ENCODE measurements at places on chromosomes 5 and 9. TPM values are rescaled to one million over a fixed set of nuclear protein-coding genes. Genes with fewer than 3 reads are reported as not detected.

GRCh38 chr9:112174965-112175795 lies at the start of gene SUSD1:
Gene SUSD1, minus strand, starts transcription at chr9:112175297. Its CDS starts 62 bp downstream, at chr9:112175235.
- peak; percentile 26 for DNase-seq

The PCDHGA3 gene
- not detected for total RNA-seq

The PPIC gene
- not detected for total RNA-seq

- DNase-seq = no peak
Measured at GRCh38 chr9:69579760-69580581, 92.2 kb downstream of the APBA1 start.

The PCAT7 gene
- not detected for total RNA-seq

- no peak for DNase-seq
Measured at GRCh38 chr5:69489246-69489645, 3.3 kb upstream of the OCLN start.

The FCN2 gene
- total RNA-seq = not detected

The EGFL7 gene
- 0.52 TPM for total RNA-seq

DNA sequence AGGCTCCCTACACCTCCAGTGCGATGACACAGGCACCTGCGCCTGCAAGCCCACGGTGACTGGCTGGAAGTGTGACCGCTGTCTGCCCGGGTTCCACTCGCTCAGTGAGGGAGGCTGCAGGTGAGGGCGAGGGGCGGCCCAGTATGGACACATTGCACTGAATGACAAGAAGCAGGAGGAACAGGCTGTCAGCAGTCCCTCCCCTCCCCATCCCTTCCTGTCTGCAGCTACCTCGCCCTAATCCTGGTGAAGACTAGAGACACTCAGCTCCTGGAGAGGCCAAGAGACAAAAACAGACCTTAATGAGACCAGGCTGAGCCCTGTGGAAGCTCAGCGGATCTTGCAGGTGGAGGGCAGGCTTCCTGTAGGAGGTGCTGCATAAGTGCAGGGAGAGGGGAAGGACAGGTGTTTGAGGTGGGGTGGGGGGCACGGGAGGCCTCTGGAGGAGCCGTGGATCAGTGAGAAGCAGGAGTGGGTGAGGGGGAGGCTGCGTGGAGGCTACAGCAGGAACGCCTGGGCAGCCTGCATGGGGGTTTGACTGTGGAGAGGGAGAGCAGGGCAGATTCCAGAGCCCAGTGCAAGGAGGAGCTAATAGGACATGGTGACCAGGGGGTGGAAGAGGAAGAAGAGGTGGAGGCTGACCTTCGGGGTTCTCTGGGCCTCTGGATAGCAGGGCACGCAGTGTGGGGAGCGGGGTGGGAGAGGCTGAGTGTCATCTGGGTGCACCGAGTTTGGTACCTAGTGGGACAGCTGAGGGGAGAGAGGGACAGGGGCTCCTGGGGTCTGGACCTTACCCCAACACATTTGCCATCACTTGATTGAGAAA lies 30.4 kb downstream of the LAMC3 start:
- DNase-seq = no peak

The UNC13B gene
- 6.4 TPM for total RNA-seq

DNA sequence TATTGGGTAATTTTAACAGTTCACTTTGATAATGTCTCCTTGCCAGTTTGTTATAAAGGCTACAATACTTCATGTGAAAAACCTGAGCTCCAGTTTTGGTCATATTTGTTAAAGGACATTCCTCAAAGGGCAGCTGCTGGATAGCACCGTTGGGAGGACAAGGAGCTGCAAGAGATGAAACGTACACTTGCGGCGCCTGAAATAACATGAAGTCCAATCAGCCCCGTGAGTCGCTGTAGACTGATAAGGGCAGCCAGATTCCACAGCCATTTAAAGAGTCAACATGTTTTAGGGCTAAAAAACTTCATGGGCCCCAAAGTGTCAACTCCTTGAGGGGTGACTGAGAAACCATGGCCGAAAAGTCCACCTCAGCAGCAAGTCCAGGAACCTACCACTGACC lies 85.6 kb upstream of the IFNK start:
- no peak for DNase-seq

DNA sequence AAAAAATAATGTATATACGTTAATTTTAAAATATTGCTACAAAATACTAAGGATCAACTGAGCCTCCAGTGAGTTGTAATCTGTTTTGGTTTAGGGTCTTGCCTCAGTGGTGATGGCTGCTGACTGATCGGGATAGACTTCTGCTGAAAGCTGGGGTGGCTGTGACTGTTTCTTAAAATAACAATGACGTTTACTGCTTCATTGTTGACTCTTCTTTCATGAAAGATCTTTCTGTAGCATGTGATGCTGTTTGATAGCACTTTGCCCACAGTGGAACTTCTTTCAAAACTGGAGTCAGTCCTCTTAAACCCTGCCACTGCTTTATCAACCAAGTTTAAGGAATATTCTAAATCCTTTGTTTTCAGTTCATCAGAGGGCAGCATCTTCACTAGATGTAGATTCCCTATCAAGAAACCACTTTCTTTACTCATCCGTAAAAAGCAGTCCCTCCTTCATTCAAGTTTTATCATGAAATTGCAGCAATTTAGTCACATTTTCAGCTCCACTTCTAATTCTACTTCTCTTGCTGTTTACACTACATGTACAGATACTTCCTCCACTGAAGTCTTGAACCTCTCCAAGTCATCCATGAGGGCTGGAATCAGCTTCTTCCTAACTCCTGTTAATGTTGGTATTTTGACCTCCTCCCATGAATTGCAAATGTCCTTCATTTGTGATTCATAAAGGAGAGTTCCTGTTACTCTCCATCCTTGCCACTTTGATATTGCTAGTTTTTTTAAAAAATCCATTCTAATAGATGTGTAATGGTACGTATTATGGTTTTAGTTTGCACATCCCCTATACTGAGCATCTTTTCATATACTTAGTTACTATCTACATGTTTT lies 41.5 kb upstream of the PTPDC1 start:
- no peak for DNase-seq

The LCN9 gene
- not detected for total RNA-seq

GRCh38 chr9:84207491-84207951 lies 133.0 kb downstream of the SLC28A3 start:
- DNase-seq = no peak

The UIMC1 gene
- 53.4 TPM for total RNA-seq

The RORB gene
- total RNA-seq = 0.02 TPM

The SERF1A gene
- total RNA-seq = 10.0 TPM

GRCh38 chr9:28999057-28999456 lies 1425.8 kb upstream of the C9orf72 start:
- no peak for DNase-seq

The ZNF658 gene
- total RNA-seq = 1.1 TPM

The PKD2L2 gene
- total RNA-seq = not detected

GRCh38 chr5:174827558-174827957 lies 103.2 kb downstream of the MSX2 start:
- no peak for DNase-seq

The CTXN3 gene
- total RNA-seq = not detected

GRCh38 chr5:44246986-44247385 lies 142.2 kb downstream of the FGF10 start:
- no peak for DNase-seq

GRCh38 chr9:25449503-25449902 lies 228.7 kb downstream of the TUSC1 start:
- no peak for DNase-seq

DNA sequence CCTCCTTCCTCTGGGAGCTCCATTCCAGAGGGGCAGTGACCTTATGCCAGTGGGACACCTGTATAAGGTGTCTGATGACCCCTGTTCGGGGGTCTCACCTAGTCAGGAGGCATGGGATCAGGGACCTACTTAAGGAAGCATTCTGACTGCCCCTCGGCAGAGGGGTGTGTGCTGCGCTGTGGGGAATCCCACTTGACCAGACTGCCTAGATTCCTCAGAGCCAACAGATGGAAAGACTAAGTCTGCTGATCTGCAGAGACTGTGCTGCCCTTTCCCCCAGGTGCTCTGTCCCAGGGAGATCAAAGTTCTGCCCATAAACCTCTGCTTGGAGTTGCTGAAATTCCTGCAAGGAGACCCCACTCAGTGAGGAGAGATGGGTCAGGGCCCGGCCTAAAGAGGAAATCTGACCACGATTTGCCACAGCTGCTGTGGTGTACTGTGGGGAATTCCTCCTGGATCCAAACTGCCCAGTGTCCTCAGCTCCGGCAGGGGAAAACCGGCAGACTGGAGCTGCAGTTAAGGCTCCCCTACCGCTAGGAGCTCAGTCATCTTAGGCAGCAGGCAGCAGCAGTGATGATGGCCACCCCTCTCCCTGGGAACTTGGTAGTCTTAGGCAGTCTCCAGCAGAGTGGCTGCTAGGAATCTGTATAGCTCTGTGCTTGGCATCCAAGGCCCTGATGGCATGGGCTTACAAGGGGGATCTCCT lies 34.8 kb upstream of the FAM120A start:
- DNase-seq = no peak

The FOXD4L6 gene
- total RNA-seq = not detected

The HRCT1 gene
- not detected for total RNA-seq

GRCh38 chr9:8764051-8764450 lies 964.5 kb upstream of the DMAC1 start:
- DNase-seq = no peak

DNA sequence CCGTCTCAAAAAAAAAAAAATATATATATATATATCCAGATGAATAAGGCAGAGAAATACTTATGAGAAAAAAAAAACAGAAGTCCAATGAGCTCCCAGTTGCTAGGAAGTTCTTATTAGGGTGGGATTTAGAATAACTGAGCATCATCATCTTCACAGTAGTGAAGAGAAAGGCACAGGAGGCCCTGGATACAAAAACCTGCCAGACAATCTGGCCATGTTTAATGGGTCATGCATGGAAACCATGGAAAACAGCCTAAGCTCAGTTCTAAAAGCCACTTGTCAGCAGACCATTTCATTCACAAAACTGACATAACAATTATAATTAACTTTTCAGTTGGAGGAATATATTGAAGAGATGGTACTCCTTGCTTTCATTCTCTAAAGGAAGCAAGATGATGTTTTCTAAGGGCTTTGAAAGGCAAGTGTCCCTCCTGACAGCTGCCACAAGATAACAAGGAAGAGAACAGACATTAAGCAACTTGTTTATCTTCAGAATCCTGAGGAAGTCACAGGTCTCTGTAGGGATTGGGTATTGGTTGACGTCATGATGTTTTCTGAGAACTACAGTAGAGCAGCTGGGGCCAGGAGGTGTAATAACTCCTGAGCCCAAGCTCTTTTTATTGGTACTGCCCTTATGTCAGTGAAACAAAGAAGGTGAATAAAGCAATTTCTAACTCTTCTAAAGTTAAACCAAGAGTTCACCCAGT lies 463.1 kb downstream of the DMAC1 start:
- no peak for DNase-seq

The SLC35A4 gene
- 60.1 TPM for total RNA-seq

All from activated naive CD4-positive, alpha-beta T cell treated with anti-CD3 and anti-CD28 coated beads for 36 hours (primary cell).